Stimulated activated CD8-positive, alpha-beta memory T cell treated with anti-CD3 and anti-CD28 coated beads, Interleukin-4, amount 100 ng/mL, for 4 hours (primary cell): ENCODE measurements at places on chromosomes 11 and 22.

GRCh38 chr11:1889224-1889930, 2.3 kb downstream of the PRR33 start:
- peak; percentile 68 for DNase-seq

- DNase-seq = no peak
Measured at GRCh38 chr22:49183826-49184216, 643.9 kb downstream of the BRD1 start.

DNA sequence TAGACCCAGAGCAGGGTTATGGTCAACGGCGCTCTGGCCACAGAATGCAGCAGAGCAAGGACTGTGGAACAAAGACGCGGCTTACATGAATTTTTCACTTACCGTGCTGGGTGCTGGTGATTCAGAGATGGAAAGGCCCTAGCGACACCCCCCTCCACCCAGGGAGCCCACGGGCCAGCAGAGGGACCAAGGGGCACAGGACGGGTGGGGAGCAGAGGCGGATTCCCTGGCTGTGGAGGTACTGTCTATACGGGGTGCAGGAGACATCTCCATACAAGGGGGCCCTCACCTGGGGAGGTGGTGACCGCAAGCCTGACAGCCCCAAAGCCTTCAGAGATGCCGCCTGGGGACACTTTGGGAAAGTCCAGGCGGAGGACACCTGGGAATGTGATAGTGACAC, 1.1 kb upstream of the SEPTIN5 start:
- no peak for DNase-seq

DNA sequence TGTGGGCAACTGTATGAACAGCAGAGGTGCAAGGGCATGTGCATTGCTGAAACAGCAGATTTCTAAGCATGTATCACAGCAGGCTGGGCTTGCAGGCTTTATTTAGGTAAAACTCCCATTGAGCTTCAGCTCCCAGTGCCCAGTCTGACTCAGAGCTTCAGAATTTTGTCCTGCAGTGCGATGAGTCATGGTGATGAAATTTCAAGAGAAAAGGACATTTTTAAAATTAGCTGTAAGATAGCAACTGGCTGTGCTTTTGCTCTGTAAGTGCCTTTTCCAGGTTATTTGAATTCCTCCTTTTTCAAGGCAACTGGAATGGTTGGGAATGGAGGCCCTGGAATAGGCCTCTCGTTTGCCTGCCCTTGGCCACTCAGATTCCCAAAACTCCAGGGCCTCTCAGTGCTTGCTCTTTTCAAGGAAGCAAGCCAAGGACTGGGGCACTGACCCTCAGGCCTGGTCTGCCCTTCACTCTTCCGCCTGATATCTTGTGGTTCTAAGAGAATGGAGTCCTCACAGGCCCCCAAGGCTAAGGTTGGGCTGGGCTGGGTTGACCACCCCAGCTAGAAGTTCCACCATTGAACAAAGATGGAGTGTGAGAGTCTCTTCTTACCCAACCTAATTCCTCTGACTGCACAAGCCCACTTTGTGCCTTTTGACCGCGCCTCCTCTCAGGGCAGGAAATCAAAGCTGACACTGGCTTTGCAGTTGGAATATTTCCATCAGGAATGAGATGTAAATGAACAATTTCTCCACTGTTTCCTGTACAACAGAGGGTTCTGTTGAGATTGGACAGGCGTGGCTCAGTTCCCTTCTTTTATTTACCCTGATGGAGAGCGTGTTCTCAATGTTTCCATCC, 59.5 kb upstream of the PRSS23 start:
- DNase-seq = no peak

DNA sequence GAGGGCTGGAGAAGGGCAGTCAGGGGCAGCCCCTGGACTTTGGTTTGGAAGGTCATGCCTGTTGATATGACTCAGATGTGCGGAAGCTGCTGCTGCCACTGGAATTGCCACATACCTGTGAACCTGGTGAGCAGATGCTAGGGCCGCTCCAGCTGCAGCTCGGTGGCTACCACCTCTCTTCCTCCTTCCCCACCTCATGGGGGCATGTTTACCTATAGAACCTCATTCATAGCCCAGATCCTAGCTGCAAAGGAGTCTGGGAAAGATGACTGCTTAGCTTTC, 17.5 kb upstream of the TSPAN18 start:
- DNase-seq = no peak
